ENCODE measurements at places on chromosomes 6 and 20. TPM values are rescaled to one million over a fixed set of nuclear protein-coding genes. Genes with fewer than 3 reads are reported as not detected.

Gene HRH3
- polyA plus RNA-seq: 0.91 TPM

DNA sequence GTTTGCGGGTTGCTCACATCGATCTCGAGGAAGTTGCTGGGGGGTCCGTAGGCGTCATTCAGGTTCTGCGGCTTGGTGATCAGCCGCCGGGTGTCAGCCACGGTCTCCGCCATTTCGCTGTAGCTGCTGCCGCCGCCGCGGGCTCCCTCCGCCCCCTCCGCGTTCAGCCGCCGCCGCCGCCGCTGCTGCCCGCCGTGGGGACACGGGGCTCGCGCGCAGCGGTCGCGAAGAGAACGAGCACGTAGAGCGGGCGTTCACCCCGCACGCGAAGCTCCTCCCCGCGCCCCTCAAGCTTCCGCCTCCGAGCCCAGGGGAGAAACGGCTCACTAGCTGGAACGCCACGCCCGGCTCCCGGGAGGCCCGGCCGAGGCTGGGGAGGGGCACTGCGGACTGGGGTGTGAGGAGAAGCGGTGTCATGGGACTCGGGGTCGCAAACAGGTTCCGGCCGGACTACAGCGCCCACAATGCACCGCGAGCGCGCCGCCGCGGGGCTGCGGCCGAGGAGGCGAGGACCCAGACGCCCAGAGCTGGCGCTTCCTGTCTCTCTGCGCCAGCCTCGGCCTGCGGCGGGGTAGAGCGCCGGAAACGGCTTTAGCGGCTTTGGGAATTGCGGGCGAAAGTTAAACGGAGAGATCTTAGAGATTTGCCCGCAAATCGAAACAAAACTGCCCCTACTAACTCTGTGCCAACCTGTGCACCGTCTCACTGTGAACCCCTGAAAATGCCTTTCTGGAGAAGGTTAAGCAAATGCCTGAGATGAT, at the start of gene SNX3:
Gene SNX3, minus strand, starts transcription at position 232 of the 761 bp plus-strand sequence. Its CDS starts 119 bp downstream, at position 113.
- DNase-seq: peak; percentile 99

GRCh38 chr6:79600812-79601609, 30.1 kb upstream of the SH3BGRL2 start:
- DNase-seq: no peak

- DNase-seq: no peak
These were observed 16.7 kb upstream of the SUMO4 start for GRCh38 chr6:149383371-149383770.

GRCh38 chr6:87700397-87701343, 1.4 kb downstream of the AKIRIN2 start:
- DNase-seq: peak; percentile 79

DNA sequence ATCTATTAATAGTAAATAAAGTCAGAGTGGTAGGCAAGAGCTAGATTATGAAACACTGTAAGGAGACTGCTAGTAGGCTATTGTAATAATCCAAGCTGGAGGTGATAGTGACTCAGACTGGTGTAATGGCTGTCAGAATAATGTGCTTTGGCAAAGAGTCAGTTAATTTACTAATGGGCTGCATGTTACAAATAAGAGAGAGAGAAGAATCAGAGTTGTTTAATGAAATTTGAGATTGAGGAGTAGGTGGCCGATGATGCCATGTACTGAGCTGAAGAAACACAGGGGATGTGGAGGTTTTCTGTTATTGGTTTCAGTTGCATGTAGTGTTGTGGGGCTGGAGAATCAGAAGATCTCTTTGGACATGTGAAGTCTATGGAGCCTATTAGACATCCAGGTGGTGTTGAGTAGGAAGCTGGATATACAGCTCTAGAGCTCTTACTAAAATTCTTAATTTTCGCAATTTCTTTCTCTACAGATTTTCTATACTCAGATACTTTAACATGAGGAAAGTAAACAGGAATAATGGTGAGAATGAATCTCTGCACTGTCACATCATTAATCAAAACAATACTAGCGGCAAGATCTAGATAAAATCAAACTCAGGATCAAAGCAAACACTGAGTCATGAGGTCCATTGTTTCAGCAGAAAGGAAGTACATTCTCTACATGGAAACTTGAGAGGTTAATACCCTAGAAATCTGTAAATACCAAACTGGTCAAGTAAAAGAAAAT, 167.7 kb downstream of the SIM1 start:
- peak; percentile 62 for DNase-seq

Measured in muscle of back (tissue), 13 donors.